ENCODE measurements at places on chromosomes 1 and 21. TPM values are rescaled to one million over a fixed set of nuclear protein-coding genes. Genes with fewer than 3 reads are reported as not detected.

Gene C1QC
- total RNA-seq = not detected

DNA sequence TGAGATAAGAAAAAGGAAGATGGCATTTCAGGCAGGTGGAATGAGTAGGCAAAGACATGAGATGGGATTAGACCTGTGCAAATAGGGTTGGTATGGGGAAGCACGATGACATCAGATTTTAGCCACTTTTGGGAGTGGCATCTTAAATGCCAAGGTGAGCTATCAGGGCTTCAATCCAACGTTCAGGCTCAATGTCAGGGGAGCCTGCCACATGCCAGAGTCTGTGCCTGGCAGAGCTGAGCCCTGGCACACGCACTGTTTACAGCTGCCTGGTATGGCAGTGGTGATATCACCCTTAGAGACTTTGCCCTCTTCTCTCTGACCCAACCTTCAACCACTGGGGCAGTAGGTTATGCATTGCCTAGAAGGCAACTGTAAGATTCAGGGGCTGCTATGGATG, 1.1 kb upstream of the GUCA2B start:
- H3K4me1 ChIP-seq = no peaks in the 10 kb centered on the region
- no peak overlapping the region for H3K27ac ChIP-seq
- no peak overlapping the region for H3K4me3 ChIP-seq
- DNase-seq = no peak

DNA sequence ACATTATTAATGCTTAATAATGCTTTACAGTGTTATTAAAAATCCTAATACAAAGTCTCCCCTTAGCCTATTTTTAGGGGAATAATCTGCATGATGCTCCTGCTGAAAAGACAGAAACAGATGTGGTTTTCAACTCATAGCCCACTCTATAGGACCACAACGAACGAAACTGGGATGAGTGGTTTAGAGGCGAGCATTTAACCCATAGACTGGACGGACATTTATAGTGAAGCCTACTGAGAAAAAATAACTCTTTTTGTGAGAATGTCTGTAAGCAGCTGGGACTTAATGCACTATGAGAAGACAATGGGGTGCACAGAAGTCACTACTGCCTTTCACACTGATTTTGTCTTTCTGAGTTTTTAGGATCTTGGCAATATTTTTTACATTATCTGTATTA, 1599.6 kb upstream of the B3GALT2 start:
- no peak for DNase-seq
- no peak overlapping the region for H3K27ac ChIP-seq
- H3K27me3 ChIP-seq = no peaks in the 10 kb centered on the region

DNA sequence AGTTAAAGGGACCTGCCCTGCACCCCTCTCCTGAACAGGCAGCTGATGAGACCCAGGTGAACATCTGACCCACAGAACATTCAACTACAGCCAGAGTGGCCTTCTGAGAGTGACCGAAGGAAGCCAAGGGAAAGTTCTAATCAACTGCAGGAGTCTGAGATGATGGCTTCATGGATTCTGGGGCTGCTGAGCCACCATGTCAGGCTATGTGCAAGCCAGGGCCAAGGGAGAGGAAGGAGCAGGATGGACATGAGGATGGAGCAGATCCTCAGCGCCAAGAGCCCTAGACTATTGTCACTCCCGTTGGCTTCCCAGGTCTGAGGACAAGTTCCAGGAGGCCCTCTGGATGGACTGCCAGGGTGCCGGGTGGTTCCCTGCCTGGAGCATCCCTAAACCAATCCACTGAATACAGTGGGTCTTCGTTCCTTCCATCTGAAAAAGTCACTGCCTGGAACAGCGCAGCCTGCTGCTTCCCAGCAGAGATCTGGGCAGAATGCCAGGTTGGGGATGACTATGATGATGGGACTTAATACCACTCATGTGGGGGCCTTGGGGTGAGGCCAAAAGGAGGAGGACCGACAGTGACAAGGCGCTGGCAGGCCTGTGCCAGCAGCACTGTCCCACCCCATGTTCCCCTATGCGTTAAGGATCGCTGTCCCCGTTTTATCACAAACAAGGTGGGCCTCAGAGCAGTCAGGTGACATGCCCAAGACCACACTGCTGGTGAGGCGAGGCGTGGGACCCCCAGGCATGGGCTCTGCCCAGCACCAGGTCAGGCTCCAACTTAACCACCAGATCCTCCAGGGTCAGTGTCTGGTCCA, 19.8 kb downstream of the SPOCD1 start:
- no peak overlapping the region for H3K27ac ChIP-seq
- no peak overlapping the region for H3K4me3 ChIP-seq
- no peaks in the 10 kb centered on the region for H3K36me3 ChIP-seq
- DNase-seq = no peak
- peaks cover 9% of the 10 kb centered on the region for H3K4me1 ChIP-seq

All from endodermal cell (in vitro differentiated cells).